ENCODE measurements at places on chromosomes 11 and 22. TPM values are rescaled to one million over a fixed set of nuclear protein-coding genes. Genes with fewer than 3 reads are reported as not detected.

Gene OR1S2
- not detected for total RNA-seq

Gene CDKN1C
- total RNA-seq = 108 TPM

Gene KCNJ11
- total RNA-seq = 17.0 TPM

- DNase-seq = no peak
Measured at GRCh38 chr22:27754888-27755480, 46.6 kb downstream of the MN1 start.

GRCh38 chr11:119694334-119694733, 34.7 kb downstream of the NECTIN1 start:
- DNase-seq = no peak

GRCh38 chr22:41939981-41940831, 6.7 kb downstream of the CENPM start:
- no peak for DNase-seq

- no peak for DNase-seq
Measured at GRCh38 chr11:9651481-9651880, 12.4 kb upstream of the SWAP70 start.

- no peak for DNase-seq
Measured at GRCh38 chr22:36149441-36149840, 11.1 kb downstream of the APOL3 start.

- no peak for DNase-seq
Measured at GRCh38 chr11:13169709-13170108, 107.9 kb upstream of the BMAL1 start.

Measured in cardiac muscle cell (in vitro differentiated cells and primary cell).